ENCODE measurements at places on chromosomes 5 and 9. TPM values are rescaled to one million over a fixed set of nuclear protein-coding genes. Genes with fewer than 3 reads are reported as not detected.

GRCh38 chr5:171524466-171524865, 105.0 kb downstream of the FGF18 start:
- H3K4me3 ChIP-seq, result no peak overlapping the region
- H3K27me3 ChIP-seq, result no peaks in the 10 kb centered on the region
- H3K4me1 ChIP-seq, result peaks cover 16% of the 10 kb centered on the region
- H3K27ac ChIP-seq, result no peak overlapping the region

GRCh38 chr9:93645149-93645889, 68.9 kb downstream of the PHF2 start:
- no peaks in the 10 kb centered on the region for H3K4me1 ChIP-seq
- no peaks in the 10 kb centered on the region for H3K27me3 ChIP-seq
- no peak overlapping the region for H3K27ac ChIP-seq
- H3K4me3 ChIP-seq, result no peak overlapping the region
- H3K36me3 ChIP-seq, result peaks cover 59% of the 10 kb centered on the region

DNA sequence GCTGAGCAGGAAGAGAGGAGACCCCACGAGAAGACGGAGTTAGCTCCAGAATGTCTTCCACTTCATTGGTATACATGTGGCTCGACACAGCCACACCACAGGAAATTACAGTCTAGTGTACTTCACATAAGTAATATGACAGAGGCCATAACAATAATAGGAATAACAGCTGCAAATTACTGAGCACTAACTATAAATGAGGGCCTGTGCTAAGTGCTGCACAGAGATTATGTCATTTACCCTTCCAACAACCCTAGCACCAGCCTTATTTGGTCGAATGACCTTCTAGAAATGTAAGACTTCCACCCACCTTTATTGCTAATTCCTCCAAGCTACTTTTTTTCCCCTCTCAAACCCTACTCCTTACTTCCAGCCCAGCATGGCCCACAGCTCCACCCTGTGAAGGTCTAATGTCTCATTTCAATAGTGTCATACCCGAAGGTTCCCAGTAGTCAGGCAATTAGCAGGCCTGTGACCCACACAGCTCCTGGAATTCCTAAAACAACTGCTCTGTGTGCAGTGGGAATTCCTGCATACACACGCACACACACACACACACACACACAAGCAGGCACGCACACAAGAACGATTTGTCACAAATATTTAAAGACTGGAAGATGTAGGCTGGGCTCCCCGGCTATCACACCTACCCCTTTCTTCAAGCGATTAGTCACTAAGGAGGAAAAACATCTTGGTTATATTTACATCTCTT, 134.5 kb downstream of the FRMD3 start:
- no peaks in the 10 kb centered on the region for H3K36me3 ChIP-seq
- H3K27me3 ChIP-seq, result no peaks in the 10 kb centered on the region
- H3K4me1 ChIP-seq, result no peaks in the 10 kb centered on the region

GRCh38 chr9:10785255-10785654, 172.5 kb upstream of the PTPRD start:
- no peak for DNase-seq
- no peak overlapping the region for H3K4me3 ChIP-seq
- H3K27me3 ChIP-seq, result no peaks in the 10 kb centered on the region
- no peak overlapping the region for H3K27ac ChIP-seq

RASGEF1C gene
- total RNA-seq, result not detected

ACSL6 gene
- 0.98 TPM for total RNA-seq

- H3K27me3 ChIP-seq, result no peaks in the 10 kb centered on the region
- H3K4me1 ChIP-seq, result no peaks in the 10 kb centered on the region
- H3K4me3 ChIP-seq, result no peak overlapping the region
- no peaks in the 10 kb centered on the region for H3K36me3 ChIP-seq
Measured at GRCh38 chr5:118236108-118236849, 752.1 kb downstream of the DTWD2 start.

GRCh38 chr9:68678430-68678829, 26.6 kb upstream of the PIP5K1B start:
- DNase-seq, result no peak
- H3K4me3 ChIP-seq, result no peak overlapping the region
- H3K4me1 ChIP-seq, result no peaks in the 10 kb centered on the region
- H3K36me3 ChIP-seq, result no peaks in the 10 kb centered on the region

DNA sequence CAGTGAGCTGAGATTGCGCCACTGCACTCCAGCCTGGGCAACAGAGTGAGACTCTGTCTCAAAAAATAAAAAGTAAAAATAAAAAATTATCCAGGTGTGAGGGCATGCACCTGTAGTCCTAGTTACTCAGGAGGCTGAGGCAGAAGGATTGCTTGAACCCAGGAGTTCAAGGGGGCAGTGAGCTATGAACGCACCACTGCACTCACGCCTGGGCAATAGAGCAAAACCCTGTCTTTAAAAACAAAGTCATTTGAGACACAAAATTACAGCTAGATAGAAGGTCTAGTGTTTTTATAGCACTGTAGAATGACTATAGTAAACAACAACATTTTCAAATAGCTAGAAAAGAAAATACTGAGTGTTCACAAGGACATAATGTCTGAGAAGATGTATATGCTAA, 16.4 kb downstream of the IL4 start:
- H3K4me1 ChIP-seq, result no peaks in the 10 kb centered on the region
- H3K36me3 ChIP-seq, result no peaks in the 10 kb centered on the region
- H3K27me3 ChIP-seq, result no peaks in the 10 kb centered on the region

SLC23A1 gene
- total RNA-seq, result not detected

- H3K27ac ChIP-seq, result no peak overlapping the region
- DNase-seq, result no peak
- no peak overlapping the region for H3K4me3 ChIP-seq
- H3K36me3 ChIP-seq, result no peaks in the 10 kb centered on the region
Measured at GRCh38 chr5:158849219-158849791, 250.4 kb downstream of the EBF1 start.

GAS1 gene
- total RNA-seq, result 16.8 TPM

DNA sequence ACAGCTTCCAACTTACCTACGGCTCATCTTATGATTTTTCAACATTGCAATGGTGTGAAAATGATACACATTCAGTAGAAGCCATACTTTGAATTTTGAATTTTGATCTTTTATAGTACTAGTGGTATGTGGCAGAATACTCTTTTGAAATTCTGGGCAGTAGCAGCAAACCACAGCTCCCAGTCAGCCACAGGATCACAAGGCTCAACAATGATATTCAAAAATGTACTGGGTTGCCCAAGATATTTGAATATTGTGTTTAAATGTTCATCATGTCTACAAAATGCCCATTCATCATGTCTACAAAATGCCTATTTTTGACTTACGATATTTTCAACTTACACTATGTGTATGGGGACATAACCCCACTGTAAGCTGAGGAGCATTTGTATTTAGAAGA, 81.3 kb upstream of the PRR16 start:
- no peak overlapping the region for H3K4me3 ChIP-seq
- no peaks in the 10 kb centered on the region for H3K36me3 ChIP-seq
- H3K27ac ChIP-seq, result no peak overlapping the region
- H3K4me1 ChIP-seq, result peaks cover 3% of the 10 kb centered on the region
- DNase-seq, result no peak
- H3K27me3 ChIP-seq, result no peaks in the 10 kb centered on the region

DNA sequence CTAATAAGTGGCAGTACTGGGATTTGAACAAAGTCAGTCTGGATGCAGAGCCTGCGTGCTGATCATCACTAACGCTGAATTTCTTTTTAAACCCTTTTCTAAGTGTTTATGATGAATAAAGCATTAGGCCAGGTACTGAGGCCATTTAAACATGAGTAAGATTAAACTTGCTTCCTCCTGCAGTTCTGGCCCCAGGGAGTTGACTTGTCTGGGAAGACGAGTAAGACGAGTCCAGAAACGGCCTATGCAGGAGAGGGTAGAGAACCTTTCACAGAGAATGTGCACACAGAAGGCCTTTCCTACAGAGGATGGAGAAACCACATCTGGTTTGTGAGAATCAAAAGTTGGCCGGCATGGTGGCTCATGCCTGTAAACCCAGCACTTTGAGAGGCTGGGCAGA, 42.9 kb downstream of the SPRY4 start:
- no peak for DNase-seq
- H3K36me3 ChIP-seq, result no peaks in the 10 kb centered on the region
- no peaks in the 10 kb centered on the region for H3K27me3 ChIP-seq
- peaks cover 9% of the 10 kb centered on the region for H3K4me1 ChIP-seq

SLC34A1 gene
- total RNA-seq, result not detected

DNA sequence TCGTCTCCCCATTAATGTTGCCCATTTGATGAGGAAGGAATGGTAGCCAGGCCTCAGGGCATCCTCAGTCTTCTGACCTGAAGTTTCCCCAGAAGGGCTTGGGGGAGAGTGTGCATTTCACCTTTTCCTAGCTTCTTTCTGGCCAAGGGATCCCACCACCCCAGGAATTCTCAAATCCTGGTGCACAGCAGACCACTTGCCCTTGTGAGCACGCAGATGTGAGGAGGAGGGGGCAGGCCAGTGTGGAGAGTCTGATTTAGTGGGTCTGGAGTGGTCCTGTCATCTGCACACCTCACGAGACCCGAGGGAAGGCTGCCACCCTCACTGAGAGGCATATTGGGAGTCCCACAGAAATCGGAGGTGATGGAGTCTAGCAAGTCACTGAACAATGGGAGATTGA, 64.3 kb downstream of the CXXC5 start:
- H3K36me3 ChIP-seq, result no peaks in the 10 kb centered on the region
- no peak for DNase-seq
- H3K4me1 ChIP-seq, result peaks cover 30% of the 10 kb centered on the region

IL6ST gene
- total RNA-seq, result 435 TPM

PCDHB15 gene
- total RNA-seq, result 2.5 TPM

DNA sequence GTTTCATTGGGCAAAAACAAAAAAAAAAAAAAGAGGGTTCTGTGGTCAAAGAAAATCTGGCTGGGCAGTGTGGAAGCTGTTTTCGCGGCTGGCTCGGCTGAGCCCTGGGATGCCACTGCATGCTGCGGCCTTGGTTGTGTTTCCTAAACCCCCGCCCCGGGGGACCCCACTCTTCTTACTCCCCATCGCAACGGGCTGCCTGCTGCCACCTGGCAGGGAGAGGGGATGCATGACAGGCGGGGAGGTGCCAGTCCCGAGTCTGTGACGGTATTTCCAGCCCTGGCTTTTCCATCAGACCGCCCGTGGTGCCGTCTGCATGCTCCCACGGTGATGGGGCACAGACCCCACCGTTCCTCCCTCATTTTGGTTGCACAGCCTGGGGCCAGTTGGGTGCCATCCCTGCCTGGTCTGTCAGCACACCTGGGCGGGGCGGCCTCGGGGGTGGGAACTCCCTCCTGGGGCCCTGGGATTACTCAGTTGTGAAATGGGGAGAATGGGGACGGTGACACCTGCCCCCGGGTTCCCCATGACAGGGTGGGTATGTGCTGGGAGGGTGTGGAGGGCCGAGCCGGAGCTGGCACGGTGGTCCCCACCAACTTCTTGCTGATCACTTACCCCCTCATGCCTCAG, 101.0 kb downstream of the RXRA start:
- H3K4me3 ChIP-seq, result no peak overlapping the region
- no peak for DNase-seq
- H3K4me1 ChIP-seq, result peaks cover 5% of the 10 kb centered on the region
- H3K36me3 ChIP-seq, result peaks cover 37% of the 10 kb centered on the region
- no peaks in the 10 kb centered on the region for H3K27me3 ChIP-seq

SPINK4 gene
- not detected for total RNA-seq

SPATA31C1 gene
- not detected for total RNA-seq

GRCh38 chr9:15253197-15253596, 53.8 kb downstream of the TTC39B start:
- H3K4me3 ChIP-seq, result no peak overlapping the region
- H3K27ac ChIP-seq, result no peak overlapping the region
- H3K36me3 ChIP-seq, result no peaks in the 10 kb centered on the region
- H3K27me3 ChIP-seq, result no peaks in the 10 kb centered on the region
- DNase-seq, result no peak
- no peaks in the 10 kb centered on the region for H3K4me1 ChIP-seq
